Activated CD4-positive, alpha-beta T cell treated with anti-CD3 and anti-CD28 coated beads, Interleukin-2, amount 50 U/mL, for 24 hours (primary cell): ENCODE measurements at places on chromosomes 2 and 18.

- no peak for DNase-seq
Measured at GRCh38 chr2:85994897-85995647, 106.3 kb upstream of the ST3GAL5 start.

GRCh38 chr2:222261504-222261903, 37.3 kb downstream of the PAX3 start:
- no peak for DNase-seq

GRCh38 chr18:13363359-13363758, 144.8 kb downstream of the LDLRAD4 start:
- no peak for DNase-seq

GRCh38 chr18:75208836-75209128, 157 bp downstream of the PTGR3 start:
- DNase-seq, result peak; percentile 16

- no peak for DNase-seq
Measured at GRCh38 chr2:36710858-36711515, 14.5 kb downstream of the VIT start.

- no peak for DNase-seq
Measured at GRCh38 chr18:78087338-78087737, 837.7 kb downstream of the GALR1 start.

DNA sequence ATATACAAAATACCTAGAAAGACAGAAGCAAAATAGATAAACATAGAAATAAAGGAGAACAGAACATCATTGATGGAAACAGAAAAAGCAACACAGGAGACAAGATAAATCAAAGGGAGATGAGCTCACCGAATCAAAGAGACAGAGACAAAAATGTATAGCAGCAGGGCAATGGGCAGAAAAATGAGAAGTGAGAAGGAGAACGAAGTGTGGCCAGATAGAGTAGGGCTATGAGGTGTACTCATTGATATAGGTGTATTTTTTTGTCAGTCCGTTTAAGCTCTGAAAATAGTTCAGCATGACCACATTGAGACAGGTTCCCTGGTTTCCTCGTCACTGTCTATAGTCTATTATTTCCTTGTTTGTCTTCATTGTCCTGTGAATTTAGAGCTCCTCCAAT, 55.1 kb downstream of the SP100 start:
- DNase-seq, result no peak
